ENCODE measurements at places on chromosomes 13 and 19.

GRCh38 chr13:44756276-44756810 is 180.2 kb upstream of the TSC22D1 start:
- DNase-seq, result no peak

DNA sequence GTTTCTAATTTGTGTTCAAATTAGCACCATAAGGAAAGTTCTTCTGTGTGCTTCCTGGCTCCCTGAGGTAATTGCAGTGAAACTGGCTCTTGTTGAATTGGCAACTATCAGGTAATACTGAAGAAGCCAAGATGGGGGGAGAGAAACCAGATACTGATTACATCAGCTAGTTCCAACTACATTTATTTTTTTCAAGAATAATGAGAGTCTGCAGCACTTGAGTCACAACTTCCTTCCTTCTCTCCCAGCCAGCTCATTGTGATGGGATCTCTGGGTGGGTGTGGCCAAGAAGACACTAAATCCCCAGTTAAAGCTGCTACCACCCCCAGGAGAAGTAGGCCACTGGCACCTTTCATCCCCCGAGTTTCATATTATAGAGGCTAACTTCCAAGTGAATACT is 100.7 kb upstream of the RXFP2 start:
- DNase-seq, result peak; percentile 44

GRCh38 chr13:66995203-66995611 is 234.9 kb downstream of the PCDH9 start:
- no peak for DNase-seq

- no peak for DNase-seq
Measured at GRCh38 chr19:27738569-27739193, 1474.3 kb downstream of the UQCRFS1 start.

DNA sequence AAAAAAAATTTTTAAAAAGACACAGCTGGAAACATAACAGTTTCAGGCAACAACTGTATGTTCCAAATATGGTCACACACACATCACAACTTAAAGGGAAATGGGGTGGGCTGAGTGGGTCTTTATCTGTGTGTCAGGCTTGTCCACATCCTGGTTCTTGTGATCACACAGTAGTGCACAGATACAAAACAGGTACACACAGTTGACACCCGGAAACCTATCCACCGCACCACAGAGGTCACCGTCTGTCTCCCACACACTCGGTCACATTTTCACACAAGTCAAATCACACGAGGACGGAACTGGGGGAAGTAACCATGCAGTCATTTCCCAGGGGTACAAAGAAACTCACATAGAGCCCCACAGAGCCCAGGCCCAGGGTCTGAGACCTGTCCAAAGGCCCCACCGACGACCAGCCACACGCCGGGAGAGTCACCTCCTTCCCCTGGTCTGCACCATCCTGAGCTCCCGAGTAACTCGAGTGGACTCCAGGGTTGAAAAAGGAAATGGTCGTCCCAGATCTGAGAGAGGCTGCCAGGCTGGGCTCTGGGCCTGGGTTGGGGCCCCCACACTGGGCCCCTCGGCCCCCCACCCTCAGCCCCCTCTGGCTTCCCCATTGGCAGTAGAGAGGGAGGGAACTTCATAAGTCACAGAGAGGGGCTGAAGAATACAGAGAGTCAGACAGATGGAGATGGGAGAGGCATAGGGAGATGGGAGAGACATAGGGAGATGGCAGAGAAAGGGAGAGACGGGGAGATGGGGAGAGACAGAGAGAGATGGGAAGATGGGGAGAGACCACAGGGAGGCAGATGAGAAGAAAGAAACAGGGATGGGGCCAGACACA is 1.3 kb upstream of the PPAN start:
- no peak for DNase-seq

GRCh38 chr19:53812335-53812734 is 11.8 kb downstream of the NLRP12 start:
- no peak for DNase-seq
